ENCODE measurements at places on chromosomes 7 and 10.

DNA sequence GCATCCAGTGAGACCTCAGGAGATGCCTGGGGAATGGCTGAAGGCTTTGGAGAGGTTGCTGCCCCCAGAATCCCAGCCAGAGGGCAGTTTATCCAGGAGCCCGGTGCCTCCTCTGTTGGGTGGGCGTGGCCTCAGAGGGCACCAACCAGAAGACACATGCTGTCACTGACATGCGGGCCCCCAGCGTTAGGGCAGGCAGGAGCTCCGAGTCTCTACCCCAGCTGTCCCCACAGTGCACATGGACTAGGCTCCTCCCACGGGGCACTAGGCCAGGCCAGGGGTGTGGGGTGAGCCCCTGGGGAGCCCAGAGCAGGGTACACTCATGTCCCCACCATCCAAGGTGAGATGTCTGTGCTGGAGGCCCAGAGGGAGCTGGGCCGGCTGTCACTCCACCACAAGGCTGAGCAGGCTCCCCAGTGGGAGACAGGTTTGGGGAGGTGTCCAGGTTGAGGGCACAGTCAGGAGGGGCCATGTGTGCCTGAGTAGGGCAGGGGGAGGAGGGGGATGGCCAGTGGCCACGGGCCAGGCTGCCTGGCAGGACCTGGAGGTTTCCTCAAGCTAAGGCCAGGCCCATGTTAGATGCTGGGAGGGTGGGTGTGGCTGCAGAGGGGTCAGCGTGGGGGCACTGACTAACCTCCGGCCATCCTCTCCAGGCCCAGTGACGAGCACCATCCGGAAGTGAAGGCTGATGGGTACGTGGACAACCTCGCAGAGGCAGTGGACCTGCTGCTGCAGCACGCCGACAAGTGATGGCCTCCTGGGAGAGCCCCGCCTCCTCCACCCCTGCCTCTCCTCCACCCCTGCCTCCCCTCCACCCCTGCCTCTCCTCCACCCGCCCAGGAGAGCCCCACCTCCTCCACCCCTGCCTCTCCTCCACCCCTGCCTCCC lies 131.3 kb downstream of the FAM53B start:
- DNase-seq = no peak

DNA sequence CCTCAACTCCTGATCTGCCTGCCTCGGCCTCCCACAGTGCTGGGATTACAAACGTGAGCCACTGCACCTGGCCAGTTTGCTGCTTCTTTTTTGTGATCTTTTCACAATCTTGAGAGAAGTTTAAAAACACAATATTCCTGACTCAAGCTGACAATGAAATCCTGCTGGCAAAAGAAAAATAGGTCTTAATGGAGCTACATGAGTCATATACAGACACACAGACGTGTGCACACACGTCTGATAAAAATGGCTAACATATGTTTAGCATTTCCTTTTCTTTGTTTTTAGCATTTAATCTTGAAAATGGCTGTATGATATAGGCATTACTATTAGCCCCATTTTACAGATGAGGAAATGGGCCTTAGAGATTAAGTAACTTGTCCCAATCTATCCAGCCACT lies 29.4 kb upstream of the RAB18 start:
- no peak for DNase-seq

GRCh38 chr7:127047521-127047920 lies 205.2 kb downstream of the GRM8 start:
- DNase-seq = no peak

GRCh38 chr10:67098461-67098860 lies 172.6 kb downstream of the LRRTM3 start:
- DNase-seq = no peak

DNA sequence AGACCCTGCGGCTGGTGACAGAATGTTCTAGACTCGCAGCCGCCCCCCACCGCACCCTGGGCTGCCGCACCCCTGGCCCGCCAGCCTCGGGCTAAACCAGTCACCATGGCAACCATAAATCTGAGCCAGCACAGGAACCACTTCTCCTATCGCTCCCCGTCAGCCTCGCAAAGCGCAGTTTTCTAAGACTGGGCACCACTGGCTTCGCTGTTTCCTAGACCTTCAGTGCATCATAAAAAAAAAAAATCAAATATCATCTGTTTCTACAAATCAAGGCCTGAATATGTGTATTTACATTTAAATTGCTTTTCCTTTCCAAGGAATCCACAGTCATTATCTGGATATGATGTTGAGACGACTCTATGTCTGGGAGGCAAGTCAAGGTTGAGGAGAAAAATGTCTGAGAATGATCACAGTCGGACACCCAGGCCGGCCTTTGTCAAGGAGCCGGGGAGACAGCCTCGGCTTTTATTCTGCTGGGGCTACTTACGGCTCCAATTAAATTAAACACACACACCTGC lies 99.9 kb downstream of the PTPRN2 start:
- DNase-seq = no peak
